ENCODE measurements at places on chromosomes 11 and 22.

- DNase-seq = no peak
Measured at GRCh38 chr11:72014761-72015320, 16.1 kb downstream of the IL18BP start.

DNA sequence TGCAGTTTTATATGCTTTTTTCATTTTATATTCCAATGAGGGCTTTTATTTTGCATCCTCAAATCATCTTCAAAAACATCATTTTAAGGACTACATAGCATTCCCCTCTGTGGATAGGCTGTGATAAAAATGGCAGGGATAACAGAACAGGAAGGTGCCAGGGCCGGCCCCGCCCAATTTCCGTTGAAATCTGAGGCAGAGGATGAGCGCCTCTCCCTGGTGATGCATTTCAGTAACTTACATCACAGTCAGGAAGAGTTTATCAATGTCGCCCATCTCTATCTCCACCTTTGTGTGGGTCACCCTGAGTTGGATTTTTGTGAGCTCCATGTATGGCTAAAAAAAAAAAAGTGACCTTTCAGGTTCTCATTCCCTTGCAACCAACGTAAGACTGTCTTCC, 201.6 kb downstream of the DSCAML1 start:
- no peak for DNase-seq

DNA sequence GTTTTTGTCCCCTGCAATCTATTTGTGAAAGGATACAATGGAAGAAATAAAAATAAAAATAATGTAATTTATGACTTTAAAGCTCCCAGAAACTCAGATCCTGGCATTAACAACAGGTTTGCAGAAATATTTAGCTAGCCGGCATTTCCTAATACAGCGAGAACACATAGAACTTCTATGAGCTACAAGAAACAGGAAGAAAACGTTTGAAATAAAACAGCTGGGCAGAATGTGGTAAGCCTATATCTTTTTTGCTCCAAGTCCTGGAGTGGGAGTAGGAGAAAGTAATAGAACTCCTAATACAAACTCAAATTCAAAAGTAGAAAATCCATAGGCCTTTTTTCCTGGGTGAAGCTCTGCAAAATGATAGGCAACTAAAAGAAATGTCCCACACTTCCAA, 29.6 kb upstream of the FIBIN start:
- DNase-seq = no peak

DNA sequence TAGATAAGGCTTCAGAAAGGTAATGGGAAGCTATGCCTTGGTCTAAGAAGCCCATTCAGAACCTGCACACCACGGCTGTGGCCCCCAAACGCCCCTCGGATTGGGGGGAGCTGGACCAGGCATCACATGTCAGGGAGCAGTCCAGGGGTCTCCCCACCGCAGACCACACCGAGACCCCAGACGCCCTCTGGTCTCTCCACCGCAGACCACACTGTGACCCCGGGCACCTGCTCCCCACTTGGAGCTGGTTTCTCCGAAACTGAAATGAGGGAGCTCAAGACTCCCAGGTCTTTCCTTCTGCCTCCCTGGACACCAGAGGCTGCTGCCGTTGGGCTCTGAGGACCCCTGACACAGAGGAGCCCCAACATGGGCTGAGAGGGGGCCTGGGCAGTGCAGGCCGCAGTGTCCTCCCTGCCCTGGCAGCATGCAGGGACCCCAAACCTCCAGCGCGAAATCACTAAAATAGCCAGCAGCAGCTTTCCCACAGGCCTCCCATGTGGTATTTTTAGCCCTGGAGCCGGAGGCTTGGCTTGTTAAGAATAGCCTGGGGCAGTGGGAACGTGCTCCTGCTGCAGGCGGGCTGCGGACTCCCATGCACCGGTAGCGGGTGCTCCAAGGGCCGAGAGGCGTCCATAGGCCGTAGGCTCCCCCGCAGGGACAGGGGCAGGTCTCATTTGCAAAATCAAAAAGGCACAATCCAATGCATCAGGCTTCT, 7.7 kb downstream of the LINC01488 start:
- peak; percentile 56 for DNase-seq

GRCh38 chr11:5809905-5810795, 1.4 kb downstream of the OR52N2 start:
- DNase-seq = no peak
